Fibroblast of gingiva (primary cell): ENCODE measurements at places on chromosomes 6 and 20.
A peak's percentile ranks its signal among the peaks of the same experiment; 100 is the strongest.

- DNase-seq = no peak
Measured at GRCh38 chr20:17505636-17506517, 25.3 kb downstream of the BFSP1 start.

DNA sequence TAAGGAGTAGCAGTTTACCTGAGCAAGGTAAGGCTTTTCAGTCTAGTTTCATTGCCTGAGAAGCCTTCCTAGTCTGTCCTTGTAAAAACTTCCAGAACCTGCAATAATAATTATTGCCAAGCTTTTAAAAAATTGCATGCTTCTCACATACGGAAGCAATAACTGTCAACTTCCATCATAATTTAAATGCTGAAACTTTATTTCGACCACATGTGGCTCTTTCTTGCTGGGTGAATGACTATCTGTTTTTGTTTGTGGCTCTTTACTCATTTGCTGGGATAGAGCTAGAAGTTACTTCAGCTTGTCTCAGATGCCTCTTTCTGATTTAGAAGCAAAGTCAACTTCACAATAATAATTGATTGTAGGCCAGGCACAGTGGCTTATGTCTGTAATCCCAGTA, 95.9 kb upstream of the COL21A1 start:
- peak; percentile 75 for DNase-seq

DNA sequence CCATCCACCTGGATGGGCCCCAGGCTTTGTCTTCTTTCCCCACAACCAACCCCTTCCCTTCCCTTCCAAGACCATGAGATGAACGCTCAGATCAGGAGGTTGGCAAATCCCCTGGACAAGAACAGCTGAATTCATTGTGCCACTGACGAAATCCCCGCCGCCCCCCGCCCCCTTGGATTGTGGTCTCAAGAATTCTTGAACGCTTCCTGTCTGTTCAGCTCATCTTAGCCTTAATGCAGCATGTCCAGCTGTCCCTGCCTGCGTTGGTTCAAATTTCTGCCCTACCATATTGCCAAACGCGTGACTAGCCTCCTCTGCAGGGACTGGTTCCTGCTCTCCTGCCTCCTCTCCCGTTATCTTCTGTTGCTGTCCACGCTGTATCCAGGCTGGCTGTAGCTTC, 133.2 kb downstream of the CDH4 start:
- DNase-seq = no peak

DNA sequence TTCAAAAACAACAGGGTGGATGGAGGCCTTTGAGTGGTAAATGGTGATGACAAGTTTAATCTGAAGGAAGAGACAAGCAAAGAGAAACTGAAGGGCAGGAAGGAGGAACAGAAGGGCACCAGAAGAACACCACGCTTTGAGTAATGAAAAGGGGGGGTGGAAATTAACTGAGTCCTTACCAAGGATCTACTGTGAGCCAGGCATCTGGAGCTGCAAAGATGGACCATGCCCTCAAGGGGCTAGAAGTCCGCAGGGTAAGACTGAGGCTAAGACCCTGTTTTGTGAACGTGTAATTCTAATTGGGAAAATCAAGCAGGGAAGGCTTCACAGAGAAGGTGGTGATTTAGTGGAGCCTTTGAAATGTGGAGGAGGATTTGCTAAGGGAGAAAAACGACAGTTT, 1.6 kb downstream of the NDRG3 start:
- no peak for DNase-seq

GRCh38 chr6:161452241-161452640, 178.4 kb upstream of the AGPAT4 start:
- DNase-seq = no peak

GRCh38 chr6:157763129-157763903, 59.7 kb upstream of the SNX9 start:
- peak; percentile 76 for DNase-seq

DNA sequence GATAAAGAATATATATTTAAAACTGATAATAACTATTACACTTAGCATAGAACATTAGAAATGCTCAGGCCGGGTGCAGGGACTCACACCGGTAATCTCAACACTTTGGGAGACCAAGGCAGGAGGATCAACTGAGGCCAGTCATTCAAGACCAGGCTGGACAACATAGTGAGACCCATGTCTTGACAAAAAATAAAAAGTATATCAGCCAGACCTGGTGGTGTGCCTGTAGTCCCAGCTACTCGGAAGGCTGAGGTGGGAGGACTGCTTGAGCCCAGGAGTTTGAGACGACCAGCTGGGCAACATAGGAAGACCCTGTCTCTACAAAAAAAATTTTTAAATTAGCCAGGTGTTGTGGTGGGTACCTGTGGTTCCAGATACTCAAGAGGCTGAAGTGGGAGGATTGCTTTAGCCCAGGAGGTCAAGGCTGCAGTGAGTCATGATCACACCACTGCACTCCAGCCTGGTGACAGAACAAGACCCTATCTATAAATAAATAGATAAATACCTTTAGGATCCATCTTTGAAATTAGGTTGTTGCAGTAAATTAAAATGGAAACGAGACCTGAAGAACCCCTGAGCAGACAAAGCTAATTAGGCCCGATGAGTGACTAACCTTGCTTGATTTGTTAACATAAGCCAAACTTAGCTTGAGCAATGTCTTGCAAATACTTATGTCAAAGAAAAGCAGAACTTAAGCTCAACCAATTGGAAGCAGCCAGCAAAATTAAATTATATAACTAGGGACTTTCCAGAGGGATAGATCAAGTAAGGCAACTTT, 75.8 kb upstream of the E2F3 start:
- no peak for DNase-seq

DNA sequence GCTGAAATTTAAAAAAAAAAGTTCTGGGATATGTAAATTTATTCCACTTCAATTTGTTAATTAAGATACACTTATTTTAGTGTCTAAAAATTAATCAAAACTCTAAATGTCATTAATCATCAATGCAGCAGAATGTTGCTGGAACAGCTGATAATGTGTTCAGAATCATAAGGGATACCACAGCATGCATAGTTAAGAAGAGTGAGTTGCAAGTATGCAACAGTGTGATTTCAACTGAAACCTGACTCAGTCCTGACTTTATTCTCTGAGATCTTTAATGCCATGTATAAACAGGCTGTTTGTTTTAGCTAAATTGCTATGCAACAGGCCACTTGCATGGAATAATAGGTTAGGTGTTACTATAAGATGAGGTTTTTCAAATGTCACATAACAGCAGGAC, 1.4 kb downstream of the GRIK2 start:
- no peak for DNase-seq

GRCh38 chr6:111683749-111684267, 78.1 kb upstream of the TRAF3IP2 start:
- peak; percentile 98 for DNase-seq

DNA sequence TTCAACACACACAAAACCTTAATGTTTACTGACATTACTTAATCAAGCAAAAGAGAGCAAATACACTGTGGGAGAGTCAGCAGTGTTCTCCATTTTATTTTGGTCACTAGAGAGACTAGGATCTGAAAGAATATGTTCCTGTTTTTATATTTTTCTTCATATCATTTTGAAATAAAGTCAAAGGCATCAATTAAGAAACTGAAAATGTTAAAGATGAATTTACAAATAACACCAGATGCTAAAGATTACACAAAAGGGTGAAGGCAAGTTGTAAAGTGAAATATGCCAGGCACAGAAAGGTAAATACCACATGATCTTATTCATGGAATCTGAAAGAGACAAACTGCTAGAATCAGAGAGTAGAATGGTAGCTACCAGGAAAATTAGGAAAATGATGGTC, 60.3 kb upstream of the FABP7 start:
- DNase-seq = no peak

DNA sequence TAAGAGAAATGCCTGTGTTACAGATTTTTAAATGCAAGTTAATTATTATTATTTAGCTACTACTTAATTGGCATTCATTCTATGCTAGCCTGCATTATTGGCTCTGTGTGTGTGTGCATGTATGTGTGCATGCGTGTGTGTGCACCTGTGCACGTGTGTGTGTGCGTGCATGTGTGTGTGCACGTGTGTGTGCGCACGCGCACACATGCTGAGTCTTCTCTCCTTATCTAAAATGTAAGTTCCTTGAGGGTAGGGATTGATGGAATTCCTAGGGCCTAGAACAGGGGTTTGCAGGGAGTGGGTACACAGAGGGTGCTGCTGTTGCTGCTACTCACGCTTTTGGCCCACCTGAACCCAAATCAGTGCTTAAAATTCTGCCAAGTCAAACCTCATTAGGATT, 43.8 kb upstream of the NEDD9 start:
- DNase-seq = no peak

DNA sequence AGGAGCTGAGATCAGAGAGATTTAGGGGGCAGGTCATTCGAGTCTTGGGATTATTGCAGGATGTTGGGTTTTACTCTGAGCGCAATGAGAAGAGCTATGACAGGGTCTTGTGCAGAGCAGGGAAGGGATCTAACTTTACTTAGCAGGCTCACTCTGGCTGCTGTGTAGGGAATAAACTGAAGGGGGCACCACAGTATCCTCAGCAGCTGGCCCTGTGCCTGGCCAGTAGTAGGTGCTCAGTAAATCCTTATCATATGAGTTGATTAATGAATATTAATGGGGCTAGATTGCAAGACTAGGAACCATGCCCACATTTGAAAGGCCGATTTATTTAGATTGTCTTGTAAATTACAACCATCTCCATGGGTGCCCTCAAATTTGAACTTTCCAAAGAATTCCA, 4.6 kb upstream of the MDGA1 start:
- DNase-seq = no peak

DNA sequence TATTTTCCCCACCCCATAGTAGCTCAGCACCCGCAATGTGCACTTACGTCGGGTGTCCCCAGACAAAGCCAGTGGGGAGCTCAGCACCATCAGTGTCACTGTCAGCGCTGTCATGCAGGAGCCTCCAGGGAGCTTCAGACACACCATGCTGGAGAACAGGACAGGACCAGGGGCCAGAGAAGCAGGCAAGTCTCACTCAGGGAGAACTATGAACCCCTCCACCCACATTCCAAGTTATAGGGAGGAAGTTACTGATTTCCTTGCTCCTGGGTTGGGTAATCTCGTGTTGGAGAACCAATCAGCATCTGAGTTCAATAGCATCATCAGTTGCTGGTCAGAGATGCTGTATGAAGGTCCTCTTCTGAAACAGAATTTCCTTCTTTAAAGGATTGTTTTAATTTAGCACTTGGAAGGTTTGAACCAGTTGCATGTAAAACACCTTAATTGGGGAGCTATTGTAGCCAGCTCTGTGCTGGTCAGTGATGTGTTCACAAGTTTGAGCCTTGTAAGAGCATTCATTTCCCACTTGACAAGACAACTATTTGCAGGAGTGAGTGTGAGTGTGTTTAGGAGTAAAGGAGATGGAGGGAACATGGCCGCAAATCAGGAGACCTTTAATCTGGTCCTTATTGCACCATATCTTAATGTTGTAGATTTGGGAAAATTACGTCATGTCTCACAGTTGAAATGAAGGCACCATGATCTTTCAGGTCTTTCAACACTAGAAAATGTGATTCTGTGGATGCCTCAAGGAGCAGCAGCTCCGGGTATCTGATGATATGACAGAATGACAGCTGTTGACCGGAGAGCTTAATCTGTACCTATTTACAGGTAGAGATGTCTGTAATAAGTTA, at the start of gene HLA-DRB1:
HLA-DRB1 (minus strand) TSS at position 253 of the 854 bp plus-strand sequence; CDS start at position 147, 106 bp downstream.
- no peak for DNase-seq

DNA sequence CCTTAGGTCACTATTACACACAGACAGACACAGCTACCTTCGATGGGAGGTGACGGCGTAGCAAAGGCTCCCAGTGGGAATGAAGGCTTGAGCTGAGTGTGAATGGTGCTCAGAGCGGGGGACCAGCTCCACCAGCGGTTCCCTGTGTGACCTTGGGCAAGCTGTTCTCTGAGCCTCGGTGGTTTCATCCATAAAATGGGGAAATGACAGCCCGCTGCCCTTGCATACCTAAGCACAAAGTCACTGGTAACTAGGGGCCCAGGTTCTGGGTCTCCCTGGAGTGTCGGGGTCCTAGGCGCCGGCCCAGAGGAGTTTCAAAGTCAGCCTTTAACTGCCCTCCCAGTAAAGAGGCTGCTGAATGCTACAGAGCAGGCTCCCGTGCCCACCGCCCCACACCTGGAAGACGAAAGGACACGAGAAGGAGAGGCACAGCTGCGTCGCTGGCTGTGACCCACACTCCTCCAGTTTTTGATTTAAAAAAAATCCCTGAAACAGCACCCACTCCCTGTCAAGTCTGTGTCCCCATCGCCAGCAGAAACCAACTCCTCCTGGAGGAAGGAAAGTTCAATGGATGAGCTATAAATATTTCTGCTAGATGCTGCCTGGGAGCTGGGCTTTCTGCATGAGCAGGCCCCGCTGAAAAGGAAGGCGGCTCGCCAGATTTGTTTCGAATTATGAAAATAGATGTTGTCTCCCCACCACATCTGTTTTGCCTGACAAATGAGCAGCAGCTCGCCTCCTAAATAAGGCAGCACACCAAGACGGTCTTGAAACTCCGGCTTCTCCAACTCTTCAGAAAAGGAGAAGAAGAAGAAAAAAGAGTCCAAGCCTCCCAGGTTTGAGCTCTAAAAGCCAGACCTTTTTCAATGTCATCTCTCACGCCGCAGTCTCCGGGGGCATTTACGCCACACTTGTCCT, 27.4 kb downstream of the PMEPA1 start:
- DNase-seq = no peak

GRCh38 chr20:36079486-36079885, 75.1 kb upstream of the EPB41L1 start:
- no peak for DNase-seq

DNA sequence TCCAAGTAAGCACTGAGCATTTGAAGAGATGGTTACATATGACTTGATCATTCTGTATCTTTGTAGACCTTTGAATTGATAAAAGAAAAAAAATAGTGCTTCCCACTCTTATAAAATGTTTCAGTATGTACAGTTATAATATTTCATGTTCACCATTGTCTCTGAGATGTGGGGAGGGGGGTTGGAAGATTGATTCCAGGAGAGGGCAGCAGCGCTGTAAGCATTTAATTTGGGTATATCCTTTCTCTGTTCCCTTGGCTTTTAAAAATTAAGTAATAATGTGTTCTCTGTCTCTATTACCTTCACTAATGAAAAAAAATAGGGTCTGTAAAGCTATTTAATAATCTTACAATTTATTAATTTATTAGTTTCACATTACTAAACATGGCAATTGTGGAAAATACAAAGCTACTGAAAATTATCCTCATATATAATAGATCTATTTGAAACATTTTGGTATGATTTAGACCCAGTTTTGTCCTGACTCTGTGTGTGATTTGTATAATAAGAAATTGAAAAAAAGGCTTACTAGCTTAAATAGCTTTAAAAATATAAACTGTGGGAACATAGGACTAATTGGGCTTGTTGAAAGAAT, 341.2 kb downstream of the CDKAL1 start:
- peak; percentile 43 for DNase-seq

GRCh38 chr6:17456711-17457110, 63.3 kb downstream of the CAP2 start:
- no peak for DNase-seq

GRCh38 chr6:126033696-126034095, 47.4 kb downstream of the TRMT11 start:
- DNase-seq = peak; percentile 91

GRCh38 chr6:46734867-46735719, at the start of gene PLA2G7:
PLA2G7 (minus strand) TSS chr6:46735375; CDS start chr6:46722891, 12,484 bp downstream.
- no peak for DNase-seq

- no peak for DNase-seq
Measured at GRCh38 chr6:132479131-132479530, 33.8 kb downstream of the STX7 start.
